ENCODE measurements at places on chromosomes 1 and 21. TPM values are rescaled to one million over a fixed set of nuclear protein-coding genes. Genes with fewer than 3 reads are reported as not detected.

The ACKR1 gene
- 4.7 TPM for total RNA-seq

The CA14 gene
- total RNA-seq: 2.1 TPM

The RBP7 gene
- total RNA-seq: 11.0 TPM

The S100A1 gene
- total RNA-seq: 0.52 TPM

The FPGT gene
- total RNA-seq: 15.1 TPM

The ANKRD65 gene
- total RNA-seq: 5.7 TPM

The COL9A2 gene
- 7.8 TPM for total RNA-seq

The ACOT7 gene
- total RNA-seq: 3.7 TPM

The CYP4A22 gene
- not detected for total RNA-seq

The ATXN7L2 gene
- total RNA-seq: 3.1 TPM

The SLC25A34 gene
- total RNA-seq: 1.6 TPM

The SPRR5 gene
- not detected for total RNA-seq

The GGPS1 gene
- total RNA-seq: 15.1 TPM

The RPTN gene
- not detected for total RNA-seq

The FAM78B gene
- total RNA-seq: 1.0 TPM

The MPL gene
- total RNA-seq: not detected

The E2F2 gene
- total RNA-seq: 5.7 TPM

The OR2T29 gene
- total RNA-seq: not detected

The PRKAA2 gene
- total RNA-seq: 56.9 TPM

The NHLH1 gene
- not detected for total RNA-seq

The MYBPH gene
- 27.7 TPM for total RNA-seq

The CELA3B gene
- not detected for total RNA-seq

The NUDC gene
- 17.7 TPM for total RNA-seq

Data from skeletal muscle tissue (tissue), 5 donors.